ENCODE measurements at places on chromosomes 6 and 20.
A peak's percentile ranks its signal among the peaks of the same experiment; 100 is the strongest.

DNA sequence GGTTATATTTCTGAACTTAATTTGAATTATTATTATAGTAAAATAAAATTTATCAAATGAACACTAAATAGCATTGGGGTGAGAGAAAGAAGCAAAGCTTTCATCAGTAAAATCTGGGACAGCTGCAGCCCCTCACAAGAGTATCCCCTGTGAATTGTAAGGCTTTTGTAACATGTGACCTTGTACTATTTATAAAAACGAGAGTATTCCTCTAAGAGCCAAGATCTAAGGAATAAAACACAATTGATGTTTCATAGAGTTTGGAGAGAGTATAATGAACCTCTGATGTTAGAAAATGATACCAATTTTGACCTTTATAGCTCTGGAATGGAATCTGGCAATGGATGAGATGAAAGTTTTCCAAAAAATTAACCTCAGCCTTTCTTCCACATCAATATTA is 617.2 kb upstream of the ID4 start:
- DNase-seq, result no peak

DNA sequence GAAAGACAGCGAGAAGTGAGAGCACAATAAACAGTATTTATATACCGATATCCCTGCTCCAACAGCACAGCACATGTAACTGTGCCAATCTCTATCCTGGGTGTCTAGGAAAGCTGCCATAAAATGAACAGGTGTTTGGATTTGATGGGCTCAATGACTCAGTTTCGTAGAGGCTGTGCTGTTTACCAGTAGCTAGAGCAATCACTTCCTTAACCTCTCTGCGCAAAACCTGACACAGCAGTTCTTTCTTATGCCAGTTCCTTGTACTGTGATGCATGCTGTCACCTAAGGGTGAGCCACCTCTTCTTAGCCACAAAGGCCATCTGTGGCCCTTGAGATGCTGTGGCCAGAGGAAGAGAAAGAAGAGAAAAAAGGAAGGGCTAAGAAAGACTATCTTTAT is 59.3 kb downstream of the SHPRH start:
- no peak for DNase-seq

GRCh38 chr6:1380625-1381427 is 8.6 kb upstream of the FOXF2 start:
- no peak for DNase-seq

GRCh38 chr6:152478377-152479010 is 158.7 kb downstream of the SYNE1 start:
- no peak for DNase-seq

GRCh38 chr6:128067446-128068118 is 166.7 kb upstream of the THEMIS start:
- DNase-seq, result no peak

GRCh38 chr6:134678436-134678889 is 271.4 kb downstream of the ALDH8A1 start:
- DNase-seq, result no peak

DNA sequence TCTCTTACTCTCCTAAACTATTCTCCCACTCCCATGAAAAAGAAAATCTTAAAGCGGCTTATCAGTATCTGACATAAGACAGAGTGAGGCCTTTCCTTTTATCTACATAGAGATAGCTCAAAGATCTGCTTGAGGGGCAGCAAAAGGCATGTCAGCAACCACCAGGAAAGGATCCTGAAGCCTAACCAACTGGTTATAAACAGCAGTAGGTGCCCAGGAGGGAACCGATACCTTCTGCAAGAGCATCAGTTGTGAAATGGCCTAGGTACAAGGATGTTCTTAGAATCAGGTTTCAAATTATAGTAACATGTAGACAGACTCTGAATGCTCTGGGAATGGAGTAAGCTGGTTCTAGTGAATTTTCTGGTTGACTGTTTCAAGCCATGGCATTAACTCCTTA is 21.4 kb downstream of the JARID2 start:
- DNase-seq, result no peak

DNA sequence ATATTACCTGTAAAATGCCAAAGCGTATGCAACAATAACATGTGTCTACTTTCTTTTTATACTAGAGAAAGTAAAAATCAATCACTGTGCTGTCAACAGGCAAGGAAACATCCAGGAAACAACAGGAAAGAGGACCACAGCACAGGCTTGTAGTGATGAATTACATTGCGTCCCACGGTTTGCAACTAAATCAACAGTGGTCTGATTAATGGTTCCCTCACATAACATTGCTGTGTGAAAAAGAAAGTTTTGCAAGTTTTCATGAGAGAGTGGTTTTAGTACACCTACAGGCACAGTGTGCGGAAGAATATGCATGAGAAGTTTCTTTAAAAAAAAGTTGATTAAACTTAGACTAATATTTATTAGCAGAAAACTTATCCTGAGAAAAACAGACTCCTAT is 329.5 kb upstream of the HSF2 start:
- DNase-seq, result no peak

GRCh38 chr6:11575408-11576033 is 38.0 kb downstream of the TMEM170B start:
- peak; percentile 52 for DNase-seq

DNA sequence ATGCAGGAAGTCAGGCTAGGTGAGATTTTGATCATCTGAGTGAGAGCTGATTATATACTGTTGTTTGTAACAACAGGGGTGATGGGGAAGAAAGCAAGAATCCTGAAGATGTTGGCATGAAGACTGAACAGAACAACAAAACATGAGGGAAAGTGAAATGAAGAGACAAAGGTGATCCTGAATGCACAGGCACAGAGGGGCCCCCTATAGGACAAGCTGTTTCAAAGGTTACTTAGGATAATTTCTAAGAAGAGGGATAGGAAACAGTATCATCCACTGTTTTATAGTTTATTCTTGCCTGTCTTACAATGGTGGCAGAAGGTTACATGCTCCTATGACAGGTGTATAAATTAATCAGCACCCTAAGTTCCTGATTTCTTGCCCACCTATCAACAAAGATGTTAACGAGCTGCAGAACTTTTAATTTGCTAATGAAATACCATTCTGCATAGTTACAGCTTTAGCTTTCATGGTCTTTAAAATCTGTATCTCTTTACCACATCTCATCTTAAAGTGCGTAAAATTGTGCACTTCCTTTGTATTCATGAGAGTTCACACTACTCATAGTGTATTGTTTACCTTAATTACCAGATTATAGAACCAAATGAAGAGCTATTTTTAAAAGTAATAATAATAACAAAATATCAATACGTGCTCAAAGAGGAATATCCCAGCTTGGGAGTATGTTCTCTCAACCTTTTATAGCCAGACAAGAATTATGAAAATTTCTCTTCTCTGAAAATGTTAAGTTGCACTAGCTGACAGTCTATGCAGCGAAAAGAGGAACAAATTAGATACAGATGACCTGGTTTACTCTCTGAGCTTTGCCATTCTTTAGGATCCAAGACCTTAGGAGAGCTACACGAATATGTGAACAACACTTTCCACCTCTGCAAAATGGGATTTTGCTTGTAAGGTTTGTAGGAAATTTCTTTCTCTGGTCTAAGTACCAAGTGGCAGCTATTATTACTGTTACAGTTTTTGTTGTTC is 192.5 kb downstream of the EDN1 start:
- no peak for DNase-seq

DNA sequence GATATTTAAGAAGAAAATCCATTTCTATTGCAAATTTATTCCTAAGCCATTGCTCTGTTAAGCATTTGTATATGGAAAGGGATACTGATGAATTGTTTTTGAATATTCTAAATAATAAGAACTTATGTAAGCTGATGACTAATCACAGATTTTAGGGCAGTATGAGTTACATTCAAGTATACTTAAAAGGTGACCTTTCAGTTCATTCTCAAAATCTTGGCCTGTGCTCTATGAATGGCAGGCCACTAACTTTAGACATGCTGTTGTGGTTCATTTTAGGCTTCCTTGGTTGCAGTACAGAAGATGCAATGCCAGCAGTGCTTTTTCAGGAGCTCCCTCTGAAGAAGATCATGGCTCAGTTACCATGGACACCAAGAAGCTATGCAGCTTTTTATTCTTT is 380.4 kb downstream of the CENPW start:
- DNase-seq, result peak; percentile 7

GRCh38 chr6:53593001-53593488 is 48.1 kb upstream of the GCLC start:
- DNase-seq, result peak; percentile 69

GRCh38 chr20:49868964-49869363 is 46.4 kb downstream of the SPATA2 start:
- no peak for DNase-seq

GRCh38 chr6:148471624-148472159 is 129.1 kb downstream of the SASH1 start:
- DNase-seq, result no peak

- no peak for DNase-seq
Measured at GRCh38 chr6:8383584-8383983, 51.8 kb downstream of the SLC35B3 start.

DNA sequence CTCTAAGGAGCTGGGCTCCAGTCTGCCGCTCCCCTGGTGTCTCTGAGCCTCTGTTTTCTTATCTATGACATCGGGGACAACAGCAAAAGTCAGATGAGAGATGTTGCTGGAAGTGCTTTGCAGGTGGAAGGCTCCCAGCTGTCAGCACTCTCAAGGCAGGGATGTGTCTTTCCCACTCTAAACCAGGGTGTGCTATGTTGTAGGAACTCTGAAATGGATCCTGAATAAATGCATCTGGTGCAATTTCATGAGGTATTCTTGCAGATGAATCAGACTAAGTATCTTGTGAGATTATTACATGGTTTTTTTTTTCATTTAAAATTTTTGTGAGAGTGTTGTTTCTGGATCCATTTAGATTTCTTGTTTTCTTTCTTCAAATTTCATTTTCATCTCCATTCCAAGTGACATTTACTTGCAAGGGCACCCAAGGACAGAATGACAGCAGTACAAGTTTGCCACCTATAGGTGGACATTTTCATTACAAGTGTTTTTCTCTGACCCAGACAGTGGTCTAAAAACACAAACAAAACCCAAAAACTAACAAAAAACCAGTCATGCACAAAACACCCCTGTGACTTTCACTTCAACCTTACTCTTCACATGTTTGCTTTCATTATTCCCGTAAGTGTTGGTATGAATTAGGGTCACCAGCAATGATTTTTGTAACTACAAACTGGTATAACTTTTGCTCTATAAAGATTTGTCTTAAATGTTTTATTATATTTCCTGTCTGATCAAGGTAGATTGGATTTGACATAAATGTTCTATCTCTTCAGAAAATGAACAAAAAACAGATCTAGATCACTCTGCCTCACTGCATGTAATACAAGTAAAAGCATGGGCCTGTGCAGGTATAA is 14.7 kb upstream of the SIM1 start:
- no peak for DNase-seq

DNA sequence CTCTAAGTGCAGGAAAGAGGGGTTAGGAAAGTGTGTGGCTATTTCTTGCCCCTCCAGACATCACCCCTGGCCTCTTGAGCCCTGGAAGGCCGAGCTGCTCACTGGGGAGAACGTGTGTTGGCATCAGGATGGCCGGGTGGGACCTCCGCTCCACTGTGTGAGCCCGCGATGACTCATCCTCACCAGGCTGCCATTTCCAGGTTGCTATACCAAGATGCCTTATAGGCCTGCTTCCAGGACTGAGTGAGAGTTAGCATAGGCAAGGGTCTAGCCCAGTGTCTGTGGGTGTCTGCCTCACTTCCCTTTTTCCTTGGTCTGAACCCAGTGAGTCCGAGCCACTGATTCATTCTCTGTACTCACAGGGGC is 105.0 kb downstream of the MRPL14 start:
- no peak for DNase-seq

DNA sequence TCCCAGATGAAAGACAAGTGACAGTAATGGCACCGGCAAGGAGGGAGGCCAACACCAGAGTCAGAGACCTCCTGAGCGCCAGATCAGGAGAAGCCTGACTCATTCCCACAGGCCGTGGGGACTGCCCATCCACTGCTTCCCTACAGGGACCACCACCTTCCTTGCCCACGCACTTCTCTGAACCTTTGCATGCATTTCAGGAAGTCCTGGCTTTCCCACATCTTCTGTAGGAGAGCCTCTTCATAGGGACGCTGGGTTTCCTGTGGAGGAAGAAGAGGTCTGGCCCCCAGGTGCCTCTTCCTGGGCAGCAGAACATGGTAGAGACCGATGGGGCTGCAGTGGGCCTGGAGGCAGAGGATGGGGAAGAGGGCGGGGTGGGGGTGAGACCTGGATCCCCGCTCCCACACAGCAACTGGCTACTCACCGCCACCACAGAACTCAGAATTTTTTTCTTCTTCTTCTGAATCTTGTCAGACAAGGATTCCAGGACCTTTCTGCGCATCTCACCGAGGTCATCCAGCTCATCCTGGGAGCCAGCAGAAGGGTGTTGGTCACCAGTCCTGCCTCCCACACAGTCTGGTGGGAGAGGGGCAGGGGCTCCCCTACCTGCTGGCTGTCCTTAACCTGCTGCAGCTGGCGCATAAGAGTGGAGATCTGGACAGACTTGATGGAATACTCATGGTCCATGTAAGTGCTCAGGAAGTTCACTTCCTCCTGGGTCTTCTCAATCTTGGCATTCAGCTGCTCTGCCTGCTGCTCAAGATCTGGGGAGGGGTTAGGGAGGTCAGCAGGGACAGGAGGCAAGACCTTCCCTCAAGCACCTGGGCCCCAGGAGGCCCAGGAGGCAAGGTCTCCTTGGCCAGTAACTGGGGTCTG is 13.7 kb downstream of the C20orf96 start:
- no peak for DNase-seq

DNA sequence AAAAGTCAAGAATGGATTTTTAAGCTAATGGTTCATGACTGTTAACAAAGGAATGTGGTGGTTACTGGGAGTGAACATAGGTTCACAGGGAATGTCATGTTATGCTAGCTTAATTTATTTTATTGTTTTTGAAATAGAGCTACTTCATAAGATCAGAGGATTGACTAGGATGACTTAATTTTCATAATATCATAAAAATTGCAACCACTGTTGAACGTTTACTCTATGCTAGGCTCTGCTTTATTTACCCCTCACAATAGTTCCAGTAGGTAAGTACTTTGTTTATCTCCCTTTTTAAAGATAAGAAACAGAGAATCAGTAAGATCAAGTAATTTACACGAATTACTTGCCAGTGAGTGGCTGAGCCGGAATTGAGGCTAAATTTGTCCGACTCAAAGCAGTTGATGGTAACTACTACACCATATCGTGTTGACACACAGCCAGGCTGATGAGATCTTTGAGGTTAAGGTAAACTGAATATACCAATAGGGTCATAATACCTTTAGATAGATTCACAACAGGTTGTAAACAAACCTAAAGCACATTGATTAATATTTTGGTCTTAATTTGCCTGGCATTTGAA is 194.6 kb upstream of the CITED2 start:
- peak; percentile 60 for DNase-seq

- no peak for DNase-seq
Measured at GRCh38 chr20:20229595-20229994, 138.3 kb upstream of the INSM1 start.

DNA sequence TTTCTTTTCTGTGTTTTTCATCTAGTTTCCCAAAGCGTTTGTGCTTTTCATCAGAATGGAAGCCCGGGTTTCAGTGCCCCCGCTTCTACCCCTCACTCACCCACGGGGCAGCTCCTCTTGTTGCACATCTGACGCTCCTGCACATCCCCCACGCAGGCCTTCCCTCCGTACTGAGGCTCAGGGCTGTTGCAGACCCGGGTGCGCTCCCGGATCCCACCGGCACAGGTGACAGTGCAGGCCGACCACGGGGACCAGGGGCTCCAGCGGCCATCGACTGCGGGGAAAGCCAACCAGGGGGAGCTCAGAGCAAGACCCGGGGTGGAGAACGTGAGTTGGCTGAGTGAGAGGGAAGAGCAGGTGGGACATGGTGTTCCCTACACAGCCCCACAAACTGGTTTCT is 19.0 kb downstream of the THBS2 start:
- no peak for DNase-seq

GRCh38 chr20:24778585-24779031 is 170.5 kb upstream of the CST7 start:
- DNase-seq, result no peak
